Renal cortical epithelial cell (primary cell): ENCODE measurements at places on chromosomes 3 and 15. TPM values are rescaled to one million over a fixed set of nuclear protein-coding genes. Genes with fewer than 3 reads are reported as not detected.

GRCh38 chr15:24662991-24663390 lies 12.6 kb upstream of the NPAP1 start:
- no peak for DNase-seq

DNA sequence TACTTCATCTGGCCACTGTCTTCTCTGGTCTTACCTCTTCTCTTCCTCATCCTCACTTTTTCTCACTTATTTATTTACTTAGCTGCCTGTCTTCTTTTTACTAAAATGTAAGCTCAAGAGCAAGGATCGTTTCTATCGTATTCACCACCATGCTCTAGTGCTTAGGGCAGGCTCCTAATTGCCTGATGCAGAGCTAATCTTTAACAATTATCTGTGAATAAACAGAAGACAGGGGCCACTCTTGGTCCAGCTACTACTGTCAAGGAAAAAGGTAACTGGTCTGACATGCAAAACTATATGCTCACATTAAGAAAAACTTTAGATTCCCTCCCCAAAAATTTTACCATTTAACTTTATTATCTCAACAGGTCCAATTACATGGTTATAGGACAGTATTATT lies 17.5 kb downstream of the PIK3R4 start:
- peak; percentile 17 for DNase-seq

- DNase-seq, result no peak
These were observed 189.5 kb downstream of the TPRG1 start for GRCh38 chr3:189361103-189361835.

GRCh38 chr3:72494626-72495025 lies 353.6 kb downstream of the SHQ1 start:
- no peak for DNase-seq

P3H2 gene
- 101 and 240 TPM in 2 replicates for total RNA-seq

- no peak for DNase-seq
These were observed 452.1 kb downstream of the RAP2B start for GRCh38 chr3:153614140-153614539.

- no peak for DNase-seq
These were observed 419 bp downstream of the HYKK start for GRCh38 chr15:78507831-78508160.
